ENCODE measurements at places on chromosomes 1 and 21.

GRCh38 chr1:245827301-245827700 is 672.5 kb downstream of the KIF26B start:
- no peak for DNase-seq

- DNase-seq, result no peak
Observed at GRCh38 chr1:21674957-21675356, 5.8 kb upstream of the RAP1GAP start.

- DNase-seq, result no peak
Observed at GRCh38 chr1:1665815-1666251, 7.0 kb upstream of the CDK11B start.

DNA sequence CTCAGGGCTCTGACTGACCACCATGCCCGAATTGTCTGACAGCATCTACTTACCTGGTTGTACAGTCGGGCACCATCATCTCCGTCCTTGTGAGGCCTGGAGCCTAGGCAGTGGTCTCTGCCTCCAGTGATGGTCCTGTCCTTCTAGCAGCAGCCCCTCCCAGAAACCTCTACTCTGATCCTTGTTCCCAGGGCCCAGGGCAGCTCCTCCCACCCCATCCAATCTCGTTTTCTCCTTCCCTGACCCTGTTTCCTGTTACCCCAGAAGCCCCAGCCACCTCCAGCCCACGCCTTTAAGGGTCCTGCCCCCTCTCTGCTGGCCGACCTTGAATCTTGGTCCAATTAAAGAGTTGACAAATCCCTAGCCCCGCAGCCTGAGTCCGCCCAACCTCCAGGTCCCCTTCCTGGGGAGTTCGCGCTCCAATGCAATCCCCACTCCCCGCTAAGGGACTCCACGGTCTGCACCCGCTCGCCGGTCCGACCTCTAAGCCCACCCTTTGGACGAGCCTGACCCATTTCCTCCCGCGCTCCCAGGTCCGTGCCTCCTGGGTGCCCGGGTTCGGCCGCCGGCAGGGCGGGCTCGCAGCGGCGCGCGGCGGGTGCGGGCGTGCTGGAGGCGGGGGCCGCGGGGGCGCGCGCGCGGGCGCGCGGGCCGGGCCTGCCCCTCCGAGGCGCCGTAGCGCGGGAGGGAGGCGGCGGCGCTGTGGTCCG is at the start of gene B4GALT2:
Gene B4GALT2, plus strand, starts transcription at position 660 of the 710 bp plus-strand sequence. CDS start 1,951 bp downstream, outside the sequence.
- no peak for DNase-seq

- no peak for DNase-seq
Observed at GRCh38 chr1:55639051-55639450, 423.9 kb upstream of the USP24 start.

DNA sequence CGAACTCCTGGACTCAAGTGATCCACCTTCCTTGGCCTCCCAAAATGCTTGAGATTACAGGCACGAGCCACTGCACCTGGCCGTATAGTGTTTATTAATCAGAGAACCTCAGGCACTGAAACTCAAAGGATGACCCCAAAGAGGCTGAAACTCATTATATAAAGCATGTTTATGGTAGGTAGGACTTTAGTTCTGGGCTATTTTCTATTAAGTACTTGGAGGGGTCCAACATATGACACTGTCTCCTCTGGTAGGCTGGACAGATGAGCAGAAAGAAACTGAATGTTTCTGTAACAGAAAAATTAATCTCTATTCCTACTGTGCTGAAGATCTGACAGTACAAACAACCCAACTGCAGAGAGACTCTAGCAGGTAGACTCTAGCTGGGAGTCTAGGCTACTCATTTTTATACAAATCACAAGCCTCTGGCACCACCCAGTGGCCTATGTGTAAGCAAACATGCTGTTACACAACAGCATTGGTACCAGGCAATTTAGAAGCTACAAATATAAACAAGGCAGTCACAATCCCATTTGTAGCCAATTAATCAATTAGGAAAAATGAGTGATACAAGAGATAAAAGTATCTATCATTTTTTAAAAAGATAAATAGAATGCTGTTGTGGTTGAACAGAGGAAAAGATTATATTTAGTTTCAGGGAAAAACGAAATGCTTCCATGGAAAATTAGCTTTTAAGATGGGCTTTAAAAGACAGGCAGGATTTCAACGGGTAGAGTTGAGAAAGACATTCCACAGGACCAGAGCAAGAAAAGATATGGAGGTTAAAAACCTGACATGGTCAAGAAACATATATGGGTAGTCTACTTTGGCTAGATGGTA is 10.4 kb downstream of the DCAF8 start:
- DNase-seq, result peak; percentile 9

DNA sequence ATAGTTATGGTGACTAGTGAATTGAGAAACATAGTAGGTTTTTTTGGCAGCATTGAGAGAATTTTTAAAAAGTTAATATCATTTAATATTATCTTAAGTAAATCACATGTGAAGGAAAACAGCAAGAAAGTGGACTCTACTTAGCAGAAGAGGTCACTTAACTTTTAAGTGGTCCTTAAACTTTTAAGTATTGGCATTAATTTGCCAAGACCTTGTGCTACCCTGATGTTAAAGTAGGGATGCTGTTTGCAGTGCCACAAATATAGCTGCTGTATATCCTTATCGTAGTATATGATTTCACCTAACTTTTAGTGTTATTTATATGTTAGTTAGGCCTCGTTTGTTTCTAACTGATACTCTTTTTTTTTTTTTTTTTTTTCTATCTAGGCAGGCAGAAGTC is 40.2 kb downstream of the SMG7 start:
- no peak for DNase-seq

GRCh38 chr1:41268154-41268770 is 26.2 kb upstream of the SCMH1 start:
- DNase-seq, result peak; percentile 19

DNA sequence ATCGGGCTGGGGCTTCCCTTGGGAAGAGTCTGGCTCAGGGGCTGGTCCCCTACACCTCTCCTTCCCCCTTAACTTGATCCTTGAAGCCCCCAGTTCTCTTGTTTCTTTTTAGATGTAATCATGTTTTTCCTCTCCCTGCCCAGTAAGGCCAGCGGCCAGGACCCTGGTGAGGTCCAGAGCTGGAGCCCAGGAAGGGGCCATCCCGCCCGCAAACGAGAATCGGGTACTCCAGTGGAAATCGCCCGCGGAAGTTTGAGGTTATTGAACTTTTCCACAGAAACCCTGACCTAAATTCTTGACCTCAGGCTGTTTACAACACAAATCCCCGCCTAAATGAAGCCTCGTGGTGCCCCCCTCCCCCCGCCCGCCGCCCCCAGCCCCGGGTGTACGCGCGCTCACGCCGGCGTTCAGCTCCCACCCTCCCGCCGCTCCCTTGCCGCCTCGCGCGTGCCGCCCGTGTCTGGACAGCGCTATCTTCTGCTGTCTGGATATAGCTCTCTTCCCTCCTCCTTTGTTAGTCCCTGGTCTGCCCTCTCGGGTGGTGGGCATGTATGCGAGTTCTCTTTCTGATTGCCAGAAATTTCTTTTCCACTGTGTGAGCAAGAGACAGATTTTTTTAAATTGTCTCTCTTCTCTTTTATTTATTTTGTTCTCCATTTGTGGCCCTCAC is 165.9 kb upstream of the CACNA1E start:
- DNase-seq, result no peak

DNA sequence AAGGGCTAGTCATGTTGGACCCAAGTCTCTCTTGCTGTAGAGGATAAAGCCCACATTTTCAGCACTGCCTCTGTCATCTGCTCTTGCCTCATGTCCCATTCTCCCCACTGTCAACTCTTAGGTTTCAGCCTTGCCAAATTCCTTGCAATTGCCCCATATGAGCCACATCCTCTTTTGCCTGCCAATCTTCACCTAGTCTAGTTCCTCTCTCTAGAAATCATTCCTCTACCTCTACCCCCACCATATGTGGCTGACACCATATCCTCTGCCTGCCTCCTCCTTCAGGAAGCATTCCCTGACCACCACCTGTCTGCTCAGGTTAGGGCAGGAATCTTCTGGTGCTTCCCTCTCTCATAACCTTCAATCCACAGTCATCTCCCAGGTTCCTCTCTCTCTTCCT is 38.2 kb downstream of the SLC9A1 start:
- no peak for DNase-seq

DNA sequence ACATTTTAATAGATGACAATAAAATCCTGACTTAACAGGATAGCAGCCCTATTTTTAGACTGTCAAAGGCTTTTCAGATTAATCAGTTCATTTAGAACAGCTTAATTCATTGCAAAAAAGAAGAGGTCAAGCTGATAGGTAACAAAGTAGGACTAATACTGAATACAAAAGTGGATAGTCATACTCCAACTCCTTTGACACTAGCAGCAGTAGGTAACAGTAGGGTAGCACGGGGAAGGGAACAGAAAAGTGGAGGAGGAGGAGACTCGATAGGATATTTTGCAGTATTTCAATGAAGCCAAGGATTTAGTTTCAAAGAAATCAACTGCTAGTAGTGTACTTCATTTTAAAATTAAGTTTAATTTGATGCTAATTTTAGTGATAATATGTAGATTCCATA is 51.1 kb downstream of the USP1 start:
- no peak for DNase-seq

- no peak for DNase-seq
Observed at GRCh38 chr1:14280909-14281308, 317.6 kb upstream of the KAZN start.

DNA sequence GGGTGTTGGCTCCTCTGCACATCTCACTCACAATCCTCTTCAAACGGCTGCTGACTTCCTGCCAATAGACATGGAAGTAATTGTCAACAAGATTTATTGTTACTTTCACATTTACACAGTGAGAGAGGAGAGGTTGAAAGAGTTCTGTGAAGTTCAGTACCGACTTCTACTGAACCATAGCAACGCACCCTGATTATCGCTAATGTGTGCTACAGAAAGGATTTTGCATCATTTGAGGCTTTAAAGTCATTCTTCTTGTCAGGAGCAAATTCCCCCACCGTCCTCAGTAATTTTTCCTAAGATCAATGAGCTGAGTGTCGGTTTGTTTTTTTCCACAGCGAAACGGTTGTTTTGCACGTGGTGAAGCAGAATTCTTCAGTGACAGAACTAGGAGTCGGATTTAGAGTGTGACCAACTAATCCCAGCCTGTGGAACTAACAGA is 361.0 kb downstream of the ADGRL2 start:
- no peak for DNase-seq

DNA sequence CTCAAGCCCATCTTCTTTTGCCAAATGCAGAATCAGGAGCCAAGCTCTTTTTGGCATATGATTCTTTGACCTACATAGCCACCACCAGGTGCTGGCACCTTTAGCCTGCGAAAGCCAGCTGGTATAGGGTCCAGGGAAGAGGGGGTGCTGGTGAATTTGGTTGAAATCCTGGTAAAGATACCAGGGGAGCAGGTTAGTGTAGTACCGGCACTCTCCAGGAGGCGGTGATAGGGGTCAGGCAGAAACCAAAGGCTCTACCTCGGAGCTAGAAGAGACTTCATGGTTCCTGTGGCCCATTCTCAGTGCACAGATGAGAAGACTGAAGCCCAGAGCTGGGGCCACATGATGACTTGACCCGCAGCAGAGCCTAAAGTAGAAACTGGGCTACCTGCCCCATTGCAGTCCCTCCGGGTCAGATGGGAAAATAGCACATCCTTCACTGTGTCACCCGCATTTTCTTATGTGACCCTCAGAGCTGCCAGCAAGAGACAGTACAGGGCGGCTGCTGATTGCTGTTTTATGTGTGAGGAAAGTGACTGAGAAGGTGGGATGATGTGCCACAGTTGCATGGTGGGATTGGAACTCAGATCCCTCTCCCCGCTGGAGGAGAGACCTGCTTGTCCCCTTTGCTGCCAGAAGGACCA is 36.0 kb upstream of the IL19 start:
- DNase-seq, result peak; percentile 71

- no peak for DNase-seq
Observed at GRCh38 chr1:231934797-231935196, 308.2 kb downstream of the DISC1 start.

DNA sequence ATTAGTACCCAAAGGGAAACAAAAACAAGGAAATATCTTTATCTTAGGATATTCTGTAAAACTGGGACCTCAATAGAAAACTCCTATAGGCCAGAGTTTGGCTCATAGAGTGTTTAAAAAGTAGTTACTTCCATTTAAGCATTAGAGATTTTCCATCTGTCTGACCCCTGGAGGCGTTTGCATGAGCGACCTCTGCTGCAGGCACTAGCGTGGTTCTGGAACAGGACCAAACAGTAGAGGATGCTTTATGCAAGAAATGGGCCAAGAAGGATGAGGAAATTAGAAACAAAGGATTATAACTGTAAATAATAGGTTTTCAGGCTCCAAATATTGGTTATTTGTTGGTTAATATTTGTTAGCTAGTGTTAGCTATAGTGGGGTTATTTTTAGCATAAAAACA is 5.7 kb downstream of the ZBTB40 start:
- no peak for DNase-seq

- DNase-seq, result no peak
Observed at GRCh38 chr21:41076064-41076463, 91.9 kb upstream of the BACE2 start.

- DNase-seq, result no peak
Observed at GRCh38 chr21:14306126-14306907, 76.6 kb downstream of the HSPA13 start.

GRCh38 chr1:7385471-7386225 is 385.4 kb upstream of the VAMP3 start:
- no peak for DNase-seq

DNA sequence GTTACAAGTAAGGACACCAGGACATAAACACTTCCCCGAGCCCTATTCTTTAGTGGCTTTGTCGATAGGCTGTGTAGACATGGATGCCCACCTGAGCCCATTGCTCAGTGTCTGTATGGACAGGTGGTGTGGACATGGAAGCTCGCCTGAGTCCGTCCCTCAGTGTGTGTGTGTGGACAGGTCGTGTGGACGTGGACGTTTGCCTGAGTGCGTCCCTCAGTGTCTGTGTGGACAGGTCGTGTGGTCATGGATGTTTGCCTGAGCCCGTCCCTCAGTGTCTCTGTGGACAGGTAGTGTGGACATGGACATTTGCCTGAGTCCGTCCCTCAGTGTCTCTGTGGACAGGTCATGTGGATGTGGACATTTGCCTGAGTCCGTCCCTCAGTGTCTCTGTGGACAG is 38.7 kb upstream of the COL6A2 start:
- no peak for DNase-seq

DNA sequence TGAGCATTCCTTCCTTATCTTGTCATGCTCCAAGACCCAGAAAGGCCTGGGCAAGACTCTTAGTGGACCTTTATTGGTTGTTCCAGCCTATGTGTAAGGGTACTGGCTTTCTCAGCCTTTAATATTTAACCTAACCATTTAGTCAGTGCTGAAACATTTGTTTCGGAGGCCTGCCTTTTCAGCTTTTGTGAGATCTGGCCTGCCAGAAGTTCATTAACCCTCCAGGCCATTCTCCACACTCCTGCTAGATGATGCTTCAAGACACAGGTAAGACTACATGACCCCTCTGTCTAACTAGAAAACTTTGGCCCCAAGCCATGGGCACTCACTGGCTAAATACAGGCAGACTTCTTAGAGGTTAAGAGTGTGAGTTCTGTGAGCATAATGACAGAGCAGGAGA is 138.4 kb upstream of the ZP4 start:
- no peak for DNase-seq

DNA sequence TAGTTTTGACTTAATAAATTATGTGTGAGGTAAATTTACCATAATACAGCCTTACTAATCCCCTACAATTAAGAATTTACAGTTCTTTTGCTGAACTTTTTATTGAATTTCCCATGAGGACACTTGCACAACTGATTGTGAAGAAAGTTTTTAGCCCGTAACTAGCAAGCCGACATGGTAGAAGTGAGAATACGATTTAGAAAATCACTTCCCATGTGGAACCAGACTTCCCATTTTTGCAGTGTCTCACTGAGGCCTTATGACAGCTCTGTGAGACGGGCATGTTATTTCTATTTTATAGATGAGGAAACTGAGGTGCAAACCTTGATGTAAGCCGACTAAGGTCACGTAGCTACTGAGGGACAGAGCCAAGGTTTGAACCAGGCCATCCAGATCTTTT is 32.5 kb upstream of the LMO4 start:
- no peak for DNase-seq

GRCh38 chr21:32599091-32599490 is 13.1 kb downstream of the CFAP298 start:
- no peak for DNase-seq

Measured in activated CD8-positive, alpha-beta memory T cell treated with anti-CD3 and anti-CD28 coated beads for 1 hour (primary cell).